Activated CD4-positive, alpha-beta T cell treated with anti-CD3 and anti-CD28 coated beads, Interleukin-2, amount 10 ng/mL, durations not matched to agents 7 days and 5 days (primary cell): ENCODE measurements at places on chromosomes 1 and 21.

DNA sequence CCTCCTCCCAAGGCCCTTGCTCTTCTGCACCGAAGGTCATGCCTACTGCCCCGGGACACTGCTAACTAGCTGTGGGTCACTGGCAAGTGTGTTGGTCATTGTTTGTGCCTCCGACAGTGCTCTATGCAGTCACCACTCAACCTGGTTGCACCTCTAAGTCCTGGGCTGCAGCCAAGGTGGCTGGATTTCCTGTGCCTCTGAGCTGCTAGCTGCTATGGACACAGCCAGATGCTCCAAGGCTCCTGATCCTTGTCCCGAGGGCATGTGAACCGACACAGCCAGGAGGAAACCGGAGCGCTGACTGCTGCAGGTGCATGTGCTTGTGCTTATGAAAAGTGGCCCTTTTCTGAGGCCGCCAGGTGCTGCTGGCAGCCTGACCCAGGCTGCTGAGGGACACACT is 14.7 kb upstream of the SPOCD1 start:
- DNase-seq: no peak

- no peak for DNase-seq
Measured at GRCh38 chr1:174217787-174218574, 58.7 kb downstream of the RABGAP1L start.

DNA sequence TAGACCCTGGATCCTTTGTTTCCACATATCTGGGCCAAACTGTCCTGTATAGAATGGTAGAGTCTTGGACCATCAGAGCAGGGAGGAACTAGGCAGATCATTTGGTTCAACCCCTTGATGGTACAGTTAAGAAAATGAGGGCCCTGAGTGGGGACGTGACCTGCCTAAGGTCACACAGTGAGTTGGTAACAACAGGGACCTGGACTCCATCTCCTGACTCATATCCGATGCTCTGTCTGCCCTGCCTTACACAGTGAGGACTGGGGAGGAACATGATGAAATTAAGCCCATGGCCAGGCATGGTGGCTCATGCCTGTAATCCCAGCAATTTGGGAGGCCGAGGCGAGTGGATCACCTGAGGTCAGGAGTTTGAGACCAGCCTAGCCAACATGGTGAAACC is 440.2 kb downstream of the PTPRU start:
- DNase-seq: no peak

GRCh38 chr1:153842006-153842471 is 66.8 kb downstream of the SLC27A3 start:
- DNase-seq: no peak

GRCh38 chr1:25106352-25106751 is 126.0 kb downstream of the SYF2 start:
- no peak for DNase-seq

DNA sequence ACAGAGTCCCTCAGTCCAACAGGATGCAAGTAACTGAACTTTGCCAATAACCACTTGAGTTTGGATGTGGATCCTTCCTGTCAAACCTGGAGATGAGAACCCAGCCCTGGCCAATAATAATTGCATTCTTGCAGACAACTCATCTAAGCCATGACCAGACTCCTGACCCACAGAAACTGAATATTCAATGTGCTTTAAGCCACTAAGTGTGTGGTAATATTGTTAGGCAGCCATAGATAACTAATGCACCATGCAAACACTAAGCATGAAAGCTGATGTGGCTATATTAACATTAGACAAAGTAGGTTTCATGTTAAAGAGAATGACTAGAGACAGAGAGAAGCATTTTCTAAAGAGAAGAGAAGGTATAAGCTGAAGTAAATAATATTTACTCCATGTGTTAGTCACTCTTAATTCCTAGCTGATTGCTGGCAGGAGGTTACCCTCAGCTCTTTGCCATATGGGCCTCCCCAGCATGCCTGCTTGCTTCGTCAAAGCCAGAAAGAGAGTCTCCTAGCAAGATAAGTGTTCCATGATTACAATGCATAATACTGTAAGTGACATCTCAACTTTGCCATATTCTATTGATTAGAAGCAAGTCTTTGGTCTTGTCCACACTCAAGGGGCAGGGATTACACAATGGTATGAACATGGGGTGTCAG is 276.4 kb upstream of the PLXNA2 start:
- no peak for DNase-seq

- DNase-seq: no peak
Measured at GRCh38 chr1:83920320-83920719, 78.6 kb downstream of the TTLL7 start.

- DNase-seq: peak; percentile 57
Measured at GRCh38 chr1:31663622-31664452, 19.2 kb upstream of the PEF1 start.

DNA sequence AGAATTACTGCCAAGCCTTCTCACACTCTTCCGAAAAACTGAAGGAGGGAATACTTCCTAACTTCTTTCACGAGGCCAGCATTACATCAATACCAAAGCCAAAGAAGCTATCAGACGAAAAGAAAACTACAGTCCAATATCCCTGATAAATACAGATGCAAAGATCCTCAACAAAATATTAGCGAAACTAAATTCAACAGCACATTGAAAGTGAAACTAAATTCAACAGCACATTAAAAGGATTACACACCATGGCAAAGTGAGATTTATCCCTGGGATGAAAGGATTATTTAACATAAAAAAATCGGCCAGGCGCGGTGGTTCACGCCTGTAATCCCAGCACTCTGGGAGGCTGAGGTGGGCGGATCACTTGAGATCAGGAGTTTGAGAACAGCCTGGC is 176.8 kb downstream of the FAF1 start:
- DNase-seq: no peak

DNA sequence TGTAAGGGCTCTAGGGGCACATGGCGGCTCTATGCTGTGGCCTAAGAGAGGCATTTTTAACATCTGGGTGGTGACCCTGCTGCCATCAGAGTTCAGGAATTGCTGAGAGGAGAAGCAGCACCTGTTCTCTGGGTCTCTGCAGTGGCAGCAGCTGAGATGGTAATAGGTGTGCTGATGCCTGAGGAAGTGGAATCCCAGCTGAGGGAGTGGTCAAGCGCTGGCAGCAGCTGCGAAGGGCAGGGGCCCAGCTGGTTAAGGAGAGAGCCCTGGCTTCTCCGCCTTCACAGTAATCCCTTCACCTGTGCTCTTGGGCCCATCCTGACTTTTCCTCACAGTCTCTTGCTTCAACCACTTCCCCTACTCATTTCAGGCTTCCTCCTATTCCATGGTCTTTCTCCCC is 39.8 kb downstream of the GJA5 start:
- no peak for DNase-seq

- DNase-seq: no peak
Measured at GRCh38 chr1:117365350-117366176, 1.7 kb upstream of the MAN1A2 start.

DNA sequence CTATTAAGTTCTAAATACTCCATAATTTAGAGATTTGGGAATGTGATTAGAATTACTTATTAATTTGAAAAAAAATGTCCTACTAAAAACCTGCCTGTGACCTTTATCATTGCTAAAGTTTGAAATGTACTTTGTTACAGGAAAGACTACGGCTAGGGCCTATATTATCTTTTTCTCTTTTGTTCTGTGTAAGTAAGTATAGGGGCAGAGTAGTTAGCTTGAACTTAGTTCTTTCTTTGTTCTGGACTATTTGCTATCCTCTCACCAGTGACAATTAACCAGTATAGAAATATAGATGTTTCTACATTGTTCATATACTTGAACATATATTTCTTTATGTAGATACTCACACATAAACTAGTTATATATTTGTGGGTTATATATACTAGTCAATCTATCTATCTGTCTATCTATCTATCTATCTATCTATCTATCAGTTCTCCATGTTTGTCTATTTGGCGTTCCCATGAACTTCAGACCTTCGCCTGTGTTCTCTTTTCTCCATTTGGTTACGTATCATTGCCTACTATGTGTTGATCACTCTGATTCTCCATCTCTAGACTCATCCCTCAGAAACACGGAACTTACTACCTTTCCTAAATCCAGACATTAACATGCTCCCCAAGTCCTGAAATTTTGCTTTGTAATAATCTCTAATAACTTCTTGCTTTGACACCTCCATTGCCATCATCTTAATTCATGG is 3.3 kb downstream of the PTPRC start:
- DNase-seq: no peak

GRCh38 chr1:65958561-65959350 is 166.1 kb downstream of the PDE4B start:
- peak; percentile 51 for DNase-seq

DNA sequence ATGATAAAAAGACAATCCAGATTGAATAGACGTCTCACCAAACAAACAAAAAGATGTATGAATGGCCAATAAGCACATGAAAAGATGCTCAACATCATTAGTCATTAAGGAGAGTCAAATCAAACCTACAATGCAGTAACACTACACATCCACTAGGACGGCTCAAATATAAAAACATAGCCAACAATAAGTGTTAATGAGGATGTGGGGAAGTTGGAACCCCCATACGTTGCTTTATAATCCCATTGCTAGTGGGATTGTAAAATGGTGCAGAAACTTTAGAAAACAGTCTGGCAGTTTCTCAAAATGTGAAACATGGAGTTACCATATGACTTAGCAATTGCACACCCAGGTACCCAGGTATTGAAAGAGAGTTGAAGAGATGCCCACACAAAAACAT is 14.7 kb upstream of the IL24 start:
- no peak for DNase-seq

- DNase-seq: no peak
Measured at GRCh38 chr21:16840538-16840937, 672.3 kb upstream of the CXADR start.

DNA sequence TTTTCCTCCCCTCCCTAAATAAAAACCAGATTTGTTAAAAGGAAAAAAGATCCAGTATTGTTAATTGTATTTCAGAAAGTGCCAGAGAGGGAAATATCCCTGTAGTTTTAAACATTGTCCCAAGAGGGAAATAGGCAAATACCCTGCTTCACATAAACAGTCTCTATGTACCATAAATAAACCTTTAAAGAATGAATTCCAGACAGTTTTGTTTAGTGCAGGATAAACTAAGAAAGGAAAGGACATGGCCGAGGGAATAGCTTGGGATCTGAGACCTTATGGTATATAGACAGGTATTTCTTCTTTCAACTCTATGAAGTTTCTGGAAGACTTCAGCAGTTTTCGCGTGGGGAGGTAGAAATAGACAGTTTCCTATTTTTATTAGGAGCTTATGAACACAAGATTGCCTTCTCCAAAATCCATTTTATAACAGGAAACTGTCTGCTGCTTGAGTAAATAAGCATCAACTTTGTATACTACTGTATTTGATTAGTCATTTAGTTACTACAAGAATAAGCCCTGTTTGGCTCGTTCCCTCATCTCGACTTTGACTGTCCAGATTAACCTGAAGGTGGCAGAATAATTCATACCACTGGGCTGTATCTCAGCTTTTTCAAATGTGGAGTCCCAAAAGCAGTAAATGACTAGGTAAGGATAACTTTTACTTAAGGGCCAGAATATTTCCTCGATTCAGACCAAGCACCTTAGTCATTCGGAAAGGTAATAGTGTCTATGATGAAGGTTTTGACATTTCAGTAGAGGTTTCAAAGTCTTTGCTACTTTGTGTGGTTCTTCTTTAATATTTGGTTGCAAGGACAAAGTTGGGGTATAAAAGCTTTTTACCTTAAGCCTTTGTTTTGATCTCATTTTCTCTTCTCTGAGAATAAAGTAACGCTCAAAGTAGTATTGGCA is 177.5 kb downstream of the VPS13D start:
- DNase-seq: peak; percentile 24

- DNase-seq: peak; percentile 13
Measured at GRCh38 chr1:52296345-52296744, 69.7 kb downstream of the CC2D1B start.

DNA sequence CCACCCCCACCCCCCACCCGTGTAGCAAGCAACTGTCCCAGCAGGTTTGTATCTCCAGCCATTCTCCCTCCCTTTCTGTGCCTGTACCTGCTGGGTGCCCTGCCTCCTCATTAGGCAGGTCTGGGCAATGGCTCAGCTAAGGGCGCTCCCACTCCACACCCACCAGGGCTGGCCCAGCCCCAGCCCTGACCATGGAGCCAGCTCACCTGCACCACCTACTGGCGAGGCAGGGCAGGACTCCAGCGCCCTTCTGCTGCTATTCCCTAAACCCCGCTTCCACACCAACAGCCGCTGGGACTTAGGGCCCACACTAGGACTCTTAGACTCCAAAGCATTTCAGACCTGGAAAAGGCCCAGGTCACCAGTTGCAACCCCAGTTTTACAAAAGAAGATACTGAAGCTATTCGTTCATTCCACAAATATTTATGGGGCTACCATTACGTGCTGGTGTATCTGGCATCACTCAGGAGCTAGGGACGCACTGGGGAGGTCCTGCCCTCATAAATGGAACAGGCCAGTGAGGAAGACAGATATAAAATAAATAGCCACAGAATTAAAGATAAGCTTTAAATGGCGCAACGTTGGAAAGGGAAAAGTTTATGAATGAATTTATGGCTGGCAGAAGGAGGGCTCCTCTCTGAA is 24.0 kb downstream of the PGLYRP3 start:
- DNase-seq: peak; percentile 19

DNA sequence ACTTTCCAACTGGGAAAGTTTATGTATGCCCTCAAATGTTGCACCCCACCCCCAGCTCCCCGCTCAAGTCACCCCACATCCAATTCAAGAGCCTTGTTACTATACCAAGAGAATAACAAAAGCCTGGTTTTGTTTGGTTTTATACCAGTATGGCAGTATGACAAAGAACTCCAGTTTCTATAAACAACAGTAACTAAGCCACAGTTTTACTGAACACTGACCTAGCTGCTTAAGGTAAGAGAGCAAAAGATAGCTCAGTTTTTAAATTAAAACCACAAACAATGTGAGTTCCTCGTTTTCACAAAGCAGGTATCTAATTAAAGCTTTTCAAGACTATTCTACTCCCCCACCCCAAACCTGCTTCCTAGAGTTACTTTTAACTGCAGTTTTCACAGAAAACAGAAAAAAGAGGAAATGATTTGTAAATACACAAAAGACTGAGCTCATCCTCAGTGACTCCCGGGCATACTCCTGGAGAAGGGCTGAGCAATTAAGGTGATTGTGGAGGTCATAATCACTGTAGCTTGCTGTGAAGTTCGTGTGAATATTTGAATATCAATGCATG is 59.3 kb upstream of the LHX8 start:
- DNase-seq: no peak
